ENCODE measurements at places on chromosomes 2 and 18. TPM values are rescaled to one million over a fixed set of nuclear protein-coding genes. Genes with fewer than 3 reads are reported as not detected.

REG3G gene
- 0.06 TPM for polyA plus RNA-seq

AMER3 gene
- polyA plus RNA-seq = not detected

GRCh38 chr18:47893939-47894699, 36.3 kb downstream of the SMAD2 start:
- DNase-seq = no peak

GRCh38 chr2:70733646-70734180, 34.3 kb downstream of the ADD2 start:
- DNase-seq = no peak

DNA sequence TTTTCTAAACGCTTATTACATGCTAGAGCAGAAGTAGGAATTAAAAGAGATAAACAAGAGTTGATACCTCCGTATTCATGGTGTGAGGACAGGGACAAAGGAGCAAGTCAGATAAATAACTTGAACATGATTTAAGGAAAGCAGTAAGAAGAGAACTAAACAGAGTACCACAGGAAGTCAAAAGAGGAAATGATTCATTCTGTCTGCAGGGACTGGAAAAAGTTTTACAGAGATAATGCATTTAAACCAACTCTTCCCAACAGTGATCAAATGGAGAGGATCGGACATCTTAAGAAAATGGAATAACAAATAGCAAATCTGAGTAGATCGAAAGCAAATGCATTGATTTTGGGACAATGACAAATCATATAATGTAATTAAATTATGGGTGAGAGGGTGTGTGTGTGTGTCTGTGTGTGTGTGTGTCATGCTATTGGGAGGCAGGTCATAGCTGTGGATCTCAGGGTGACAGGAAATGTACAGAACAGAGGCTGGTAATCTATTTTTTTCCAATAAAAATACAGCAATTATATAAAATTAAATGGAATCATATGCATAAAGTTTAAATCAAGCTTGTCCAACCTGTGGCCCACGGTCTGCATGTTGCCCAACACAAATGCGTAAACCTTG, 113.4 kb downstream of the MC4R start:
- DNase-seq = no peak

All from heart right ventricle (tissue), 16 donors.